ENCODE measurements at places on chromosomes 11 and 22.
A peak's percentile ranks its signal among the peaks of the same experiment; 100 is the strongest.

GRCh38 chr11:115933564-115933963, 429.3 kb upstream of the CADM1 start:
- DNase-seq: no peak

- no peak for DNase-seq
Measured at GRCh38 chr11:111788051-111788450, 21.9 kb upstream of the PPP2R1B start.

- DNase-seq: no peak
Measured at GRCh38 chr11:35114906-35115687, 23.9 kb upstream of the CD44 start.

GRCh38 chr11:119828819-119829218, 99.8 kb upstream of the NECTIN1 start:
- no peak for DNase-seq

GRCh38 chr11:130897262-130898182, 18.8 kb downstream of the SNX19 start:
- no peak for DNase-seq

GRCh38 chr22:22952531-22953280, 65.1 kb downstream of the IGLL5 start:
- no peak for DNase-seq

DNA sequence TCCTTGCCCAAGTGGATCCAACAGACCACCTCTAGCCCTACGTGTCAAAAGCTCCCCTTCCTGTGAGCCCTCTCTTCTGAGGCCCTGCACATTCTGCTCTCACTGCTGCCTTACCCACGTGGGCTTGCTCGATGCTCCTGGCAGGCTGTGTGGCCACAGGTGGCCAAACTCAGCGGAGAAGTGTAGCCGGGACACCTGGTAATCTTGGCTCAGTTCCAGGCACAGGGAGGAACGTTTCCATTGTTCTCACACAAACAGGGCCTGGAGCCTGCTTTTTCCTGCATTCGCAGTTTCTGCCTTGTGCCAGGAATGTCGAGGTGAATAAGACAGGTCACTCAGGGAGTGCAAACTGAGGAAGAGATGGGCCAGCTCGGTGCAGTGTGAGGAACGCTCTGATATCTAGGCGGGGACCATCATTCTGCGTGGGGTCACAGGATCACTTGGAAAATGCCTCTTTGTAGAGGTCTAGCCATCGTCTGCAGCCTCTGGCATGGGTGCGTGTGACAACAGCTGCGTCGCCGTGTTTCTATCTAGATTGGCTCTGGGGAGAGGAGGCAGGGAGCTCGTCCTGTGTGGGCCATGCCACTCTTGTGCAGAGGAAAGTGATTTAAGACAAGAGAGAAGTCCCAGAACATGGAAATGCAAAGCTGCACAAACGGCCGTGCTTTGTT, 127.6 kb upstream of the PARVA start:
- DNase-seq: no peak

DNA sequence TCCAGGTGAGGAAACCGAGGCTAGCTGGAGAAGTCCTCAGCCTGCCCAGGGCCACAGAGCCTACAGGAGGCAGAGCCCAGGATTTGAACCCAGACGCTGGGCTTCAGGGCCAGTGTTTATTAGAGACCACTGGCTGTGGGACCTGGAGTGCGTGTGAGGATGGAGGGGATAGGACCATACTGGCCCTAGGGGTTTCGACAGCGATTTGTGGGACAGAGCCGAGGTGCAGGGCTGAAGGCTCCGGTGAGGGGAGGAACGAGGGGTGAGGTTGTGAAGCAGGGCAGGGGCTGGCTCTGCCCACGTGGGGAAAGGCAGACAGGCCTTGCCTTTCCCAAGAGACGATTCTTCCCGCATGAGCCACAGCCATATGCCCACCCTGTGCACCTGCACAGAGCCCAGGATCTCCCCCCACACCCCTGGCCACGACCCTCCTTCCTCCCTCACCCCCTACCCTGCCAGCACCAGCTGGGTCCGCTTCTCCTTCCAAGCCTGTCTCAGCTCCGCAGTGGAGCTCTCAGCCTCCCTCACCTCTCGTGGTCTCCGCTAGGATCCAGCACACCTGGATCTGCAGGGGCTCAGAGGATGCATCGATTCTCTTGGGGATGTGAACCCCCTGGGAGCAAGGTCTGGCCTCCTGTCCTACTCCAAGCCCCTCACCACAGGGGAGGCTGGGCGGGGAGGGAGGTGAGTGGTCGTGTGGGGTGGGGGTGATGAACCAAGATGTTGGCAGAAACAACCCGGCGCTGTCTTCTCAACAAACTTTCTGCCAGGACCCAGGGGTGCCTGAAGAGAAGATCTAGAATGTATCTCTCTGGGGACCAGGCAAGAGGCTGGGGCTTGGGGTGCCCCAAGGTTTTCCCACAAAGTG, 58.4 kb downstream of the RTL6 start:
- DNase-seq: no peak

GRCh38 chr11:118790357-118791110, 430 bp downstream of the DDX6 start:
- DNase-seq: peak; percentile 55

DNA sequence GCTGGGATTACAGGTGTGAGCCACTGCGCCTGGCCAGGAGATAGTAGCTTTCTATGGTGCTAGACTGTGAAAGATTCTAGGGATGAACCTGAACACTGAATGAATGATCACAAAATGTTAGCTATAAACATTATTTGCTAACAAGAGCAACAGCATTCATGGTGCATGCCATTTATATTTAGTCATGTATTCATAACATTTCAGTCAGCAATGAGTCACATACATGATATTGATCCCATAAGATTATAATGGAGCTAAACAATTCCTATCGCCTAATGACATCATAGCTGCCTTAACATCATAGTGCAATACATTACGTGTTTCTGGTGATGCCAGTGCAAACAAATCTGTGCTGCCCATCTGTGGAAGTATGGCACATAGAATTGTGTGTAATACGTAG, 164.1 kb downstream of the ARHGAP42 start:
- DNase-seq: no peak

GRCh38 chr11:39174196-39174595, 2285.3 kb downstream of the LRRC4C start:
- DNase-seq: no peak

GRCh38 chr11:117020869-117021564, 77.2 kb downstream of the SIK3 start:
- peak; percentile 18 for DNase-seq

- no peak for DNase-seq
Measured at GRCh38 chr22:44741929-44742328, 10.4 kb upstream of the ARHGAP8 start.

DNA sequence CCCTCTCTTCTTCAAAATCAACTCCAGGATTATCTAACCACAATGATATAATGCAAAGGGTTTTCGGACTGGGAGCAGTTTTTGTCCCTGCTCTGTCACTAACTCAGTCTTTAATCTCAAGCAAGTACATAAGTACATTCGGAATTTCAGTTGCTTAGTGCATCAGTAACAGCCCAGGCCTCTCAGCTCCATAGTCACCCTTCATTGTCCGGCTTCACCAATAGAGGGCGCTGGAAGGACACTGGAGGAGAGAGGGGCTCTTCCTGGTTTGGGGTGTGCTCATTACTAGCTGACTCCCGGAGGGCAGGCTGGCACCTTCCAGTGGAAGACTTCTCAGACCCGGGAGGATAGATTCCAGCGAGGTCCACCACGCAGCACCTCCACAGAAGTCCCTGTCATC, 90.4 kb upstream of the PDGFD start:
- DNase-seq: no peak

Data from stimulated activated naive CD4-positive, alpha-beta T cell treated with Interleukin-2 at 50 U/mL for 16 hours (primary cell).